ENCODE measurements at places on chromosomes 12 and 14.

DNA sequence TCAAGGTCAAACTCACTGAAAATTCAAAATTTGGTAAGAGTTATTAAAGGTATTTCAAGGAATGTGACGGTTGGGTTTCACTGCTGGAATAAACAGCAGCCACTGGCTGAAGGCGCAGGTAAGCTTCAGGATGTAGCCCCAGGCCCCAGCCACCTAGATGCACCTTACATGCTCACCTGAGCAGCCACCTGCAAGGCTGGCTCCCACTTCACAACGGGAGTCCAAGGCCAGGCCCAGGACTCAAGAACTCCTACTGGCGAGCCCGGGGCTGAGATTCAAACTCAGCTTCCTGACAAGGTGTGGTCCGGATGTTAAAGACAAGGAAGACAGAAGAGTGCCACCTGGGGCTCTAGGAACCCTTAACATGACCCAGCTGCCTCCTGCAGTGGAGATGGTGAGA lies 78.4 kb downstream of the ITPK1 start:
- DNase-seq: no peak

DNA sequence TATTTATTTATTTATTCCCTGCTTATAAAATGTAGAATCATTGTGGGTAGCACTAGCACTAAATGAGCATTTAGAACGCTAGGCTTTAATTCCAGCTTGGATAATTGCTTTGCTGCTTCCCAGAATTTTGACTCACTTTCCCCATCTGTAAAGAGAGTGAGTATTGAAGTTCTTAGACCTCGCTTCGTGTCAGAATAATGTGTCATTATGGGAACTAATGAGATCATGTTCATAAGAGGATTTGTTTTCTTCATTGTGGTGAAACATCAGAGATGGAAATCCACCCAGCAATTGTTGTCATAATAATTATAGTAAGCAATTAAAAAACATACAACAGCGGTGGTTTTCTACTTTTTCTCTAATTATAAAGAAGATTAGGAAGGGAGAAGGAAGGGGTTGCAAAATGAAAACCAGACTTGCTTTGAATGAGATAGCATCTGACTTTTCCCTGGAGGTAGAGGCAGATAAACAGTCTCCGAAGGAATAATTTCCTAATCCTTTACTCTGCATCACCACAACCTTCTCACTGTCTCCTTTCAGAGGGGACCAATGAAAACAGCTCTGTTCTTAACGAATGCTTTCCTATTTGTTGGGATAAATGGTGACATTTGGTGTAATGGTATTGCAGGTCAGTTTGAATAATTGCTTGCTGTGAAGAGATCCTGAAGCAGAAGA lies 86.8 kb upstream of the ARHGAP5 start:
- no peak for DNase-seq

GRCh38 chr14:38090506-38090905 lies 117.2 kb upstream of the SSTR1 start:
- DNase-seq: no peak

- DNase-seq: no peak
Measured at GRCh38 chr12:104083769-104084475, 19.6 kb downstream of the HCFC2 start.

DNA sequence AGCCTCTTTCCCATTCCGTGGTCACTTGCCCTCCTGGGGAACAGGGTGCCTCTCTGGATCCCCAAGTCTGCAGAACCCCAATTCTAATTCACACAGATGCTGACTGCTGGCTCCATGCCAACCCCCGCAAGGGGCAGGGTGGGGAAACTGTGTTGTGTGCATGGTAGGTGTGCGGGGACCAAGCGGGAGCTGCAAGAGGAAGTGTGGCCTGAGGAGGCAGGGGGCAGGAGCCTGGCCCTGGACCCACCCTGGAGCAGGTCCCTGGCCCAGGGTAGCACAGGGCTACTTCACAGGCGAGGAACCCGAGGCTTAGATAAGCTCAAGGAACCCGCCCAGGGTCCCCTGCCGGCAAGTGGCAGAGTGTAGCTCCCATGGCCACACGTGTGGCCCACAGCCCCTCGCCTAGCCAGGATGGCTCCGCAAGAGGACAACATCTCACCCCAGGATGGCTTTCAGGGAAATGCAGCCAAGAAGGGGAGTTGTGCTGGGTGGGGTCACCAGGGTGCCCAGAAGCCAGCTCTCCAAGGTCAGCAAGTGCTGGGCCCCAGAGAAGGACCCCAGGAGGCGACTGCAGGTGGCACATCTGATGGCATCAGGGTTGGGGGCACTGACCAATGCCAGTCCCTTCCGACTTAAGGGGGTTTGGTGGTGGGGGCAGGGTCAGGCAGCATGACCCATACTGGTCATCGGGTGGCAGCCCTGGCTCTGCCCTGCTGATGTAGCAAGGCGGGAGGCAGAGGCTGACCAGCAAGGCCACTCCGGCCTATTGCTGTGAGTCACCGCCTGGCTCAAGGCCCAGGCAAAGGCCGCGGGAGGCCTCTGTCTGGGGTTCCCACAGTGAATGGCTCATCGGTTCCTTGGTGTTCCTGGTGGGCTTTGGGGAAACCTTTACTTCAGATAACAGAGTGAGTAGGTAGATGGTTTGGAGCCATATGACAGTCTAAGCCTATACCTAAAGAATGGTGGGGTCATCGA lies 37.3 kb upstream of the EML1 start:
- DNase-seq: no peak

DNA sequence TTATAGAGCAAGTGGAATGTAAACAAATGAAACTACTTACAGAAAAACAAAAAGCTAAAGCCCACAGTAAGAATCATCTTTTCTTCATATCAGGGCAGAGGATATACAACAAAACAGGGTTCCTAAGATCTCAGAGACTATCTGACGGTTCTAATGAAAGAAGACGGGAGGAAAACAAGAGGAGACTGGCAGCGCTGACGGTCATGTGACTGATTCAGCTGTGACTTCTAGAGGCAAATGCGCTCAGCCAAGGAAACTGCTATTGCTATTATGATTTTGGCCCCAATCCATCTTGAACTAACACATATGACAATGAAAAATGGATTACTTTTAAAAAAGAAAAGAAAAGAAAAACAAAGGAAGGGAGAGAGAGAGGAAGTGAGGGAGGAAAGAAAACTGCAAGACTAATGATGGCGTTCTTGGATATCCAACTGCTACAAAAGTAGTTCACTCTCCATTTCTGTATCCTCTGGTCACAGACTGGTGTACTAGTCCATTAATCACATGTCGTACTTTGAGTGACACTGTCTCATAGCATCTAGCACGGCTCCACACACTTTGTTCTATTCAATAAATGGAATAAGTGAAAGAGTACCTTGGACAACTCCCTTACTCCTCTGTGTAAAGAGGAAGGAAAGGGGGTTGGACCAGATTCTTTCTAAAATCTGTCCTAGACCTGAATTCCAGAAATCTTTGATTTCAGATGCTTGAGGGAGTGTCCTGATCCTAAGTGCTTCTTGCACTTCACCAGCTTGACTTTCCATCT lies 119.3 kb downstream of the DAD1 start:
- DNase-seq: no peak

All from activated CD4-positive, alpha-beta T cell treated with anti-CD3 and anti-CD28 coated beads for 1 hour (primary cell).